ENCODE measurements at places on chromosomes 11 and 22.

DNA sequence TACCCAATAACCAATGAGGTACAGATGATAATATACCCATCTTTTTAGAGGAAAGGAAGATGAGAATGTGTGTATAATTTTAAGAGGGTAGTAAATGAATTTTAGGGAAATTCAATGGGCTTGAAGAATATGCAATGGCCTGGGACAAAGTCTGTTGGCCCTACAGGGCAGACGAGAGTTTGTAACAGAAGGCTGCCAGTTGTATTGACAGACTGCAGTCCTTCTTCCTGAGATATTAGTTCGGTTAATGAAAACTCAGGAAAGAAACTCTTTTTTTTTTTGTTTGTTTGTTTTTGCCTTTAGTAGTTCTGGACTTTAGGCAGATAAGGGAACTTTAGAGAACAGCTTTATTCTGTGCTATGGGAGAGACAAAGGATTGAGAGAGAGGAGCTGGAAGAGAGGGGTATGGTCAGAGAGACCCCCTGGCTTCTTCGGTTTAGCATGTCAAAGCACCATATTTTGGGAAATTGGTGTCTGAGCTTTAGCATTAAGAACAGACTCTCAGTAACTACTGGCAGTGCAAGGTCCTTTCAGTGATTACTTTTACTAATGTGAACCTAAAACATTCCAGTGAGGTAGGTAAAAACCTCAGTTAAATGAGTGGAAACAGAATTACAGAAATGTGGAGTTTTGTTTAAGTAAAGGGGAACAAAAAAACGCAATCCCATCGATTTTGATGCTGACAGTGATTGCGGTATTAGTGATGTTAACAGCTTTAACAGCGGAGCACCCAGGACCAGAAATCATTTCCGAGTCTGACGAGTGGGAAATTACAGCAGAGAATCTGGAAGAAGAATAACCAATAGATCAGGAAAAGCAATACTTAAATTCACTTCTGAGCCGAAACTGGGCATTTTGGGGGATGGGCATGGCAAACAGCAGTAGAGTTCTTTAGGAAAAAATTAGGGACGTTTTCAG, 644 bp upstream of the NAALAD2 start:
- DNase-seq: no peak

GRCh38 chr11:10655227-10655626, 38.3 kb downstream of the IRAG1 start:
- DNase-seq: no peak

GRCh38 chr11:123386796-123387510, 43.1 kb upstream of the GRAMD1B start:
- peak; percentile 3 for DNase-seq

- DNase-seq: no peak
Observed at GRCh38 chr11:1228921-1229451, 6.1 kb downstream of the MUC5B start.

DNA sequence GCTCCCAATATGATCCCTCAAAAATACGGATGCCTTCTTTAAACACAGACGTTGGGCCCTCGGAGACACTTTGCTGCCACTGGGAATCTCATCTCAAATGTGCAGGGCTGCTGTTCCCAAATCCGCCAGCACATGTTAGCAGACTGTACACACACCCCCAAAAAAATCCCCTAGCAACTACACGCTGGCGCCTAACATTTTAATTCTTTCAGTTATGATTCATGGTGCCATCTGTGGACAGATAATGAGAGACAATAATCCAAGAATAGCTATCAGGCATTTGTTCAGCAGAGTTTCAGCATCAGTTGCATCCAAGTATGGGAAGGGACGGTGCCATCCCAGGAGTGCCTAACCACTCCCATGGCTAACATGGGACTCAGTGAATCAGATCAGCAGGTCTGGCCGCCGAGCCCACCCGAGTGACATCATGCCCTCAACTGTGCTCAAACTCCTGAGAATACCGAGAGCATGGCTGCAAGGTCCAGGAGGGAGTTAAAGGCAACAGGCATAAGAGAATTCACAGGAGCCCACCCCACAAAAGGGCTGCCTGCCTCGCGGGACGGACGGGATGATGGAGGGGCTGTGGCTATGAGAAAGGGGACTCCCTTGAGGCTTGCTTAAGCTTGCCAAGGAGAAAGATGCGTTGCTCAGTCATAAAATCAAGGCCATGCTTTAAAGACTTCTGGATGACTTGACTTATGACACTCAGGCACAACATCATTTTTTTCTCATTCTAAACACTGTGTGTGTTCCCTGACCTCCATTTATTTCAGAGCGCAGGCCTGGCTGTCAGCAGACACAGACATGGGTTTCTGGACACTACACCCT, 337.0 kb downstream of the SHANK2 start:
- DNase-seq: no peak

Measured in stromal cell of bone marrow (primary cell).